ENCODE measurements at places on chromosomes 7 and 10.

DNA sequence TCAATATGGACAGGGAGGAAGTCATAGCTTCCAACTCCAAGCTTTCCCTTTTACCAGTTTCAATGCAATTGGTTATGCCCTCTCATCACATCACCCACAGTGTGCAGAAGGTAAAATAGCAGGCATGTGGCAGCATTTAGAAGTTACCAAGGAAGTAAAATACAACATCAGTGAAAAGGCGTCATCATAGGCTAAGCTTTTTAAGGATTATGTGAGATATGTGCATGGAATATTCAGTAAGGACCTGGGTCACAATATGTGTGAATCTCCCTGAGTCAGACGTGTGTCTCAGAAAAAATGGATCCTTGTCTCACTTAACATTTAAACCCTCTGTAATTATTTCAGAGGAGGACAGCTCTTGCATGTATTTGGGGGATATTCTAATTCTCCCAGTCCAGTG is 522.8 kb upstream of the POM121L12 start:
- no peak for DNase-seq

- peak; percentile 80 for DNase-seq
Measured at GRCh38 chr10:79422178-79422892, 23.1 kb downstream of the ZCCHC24 start.

DNA sequence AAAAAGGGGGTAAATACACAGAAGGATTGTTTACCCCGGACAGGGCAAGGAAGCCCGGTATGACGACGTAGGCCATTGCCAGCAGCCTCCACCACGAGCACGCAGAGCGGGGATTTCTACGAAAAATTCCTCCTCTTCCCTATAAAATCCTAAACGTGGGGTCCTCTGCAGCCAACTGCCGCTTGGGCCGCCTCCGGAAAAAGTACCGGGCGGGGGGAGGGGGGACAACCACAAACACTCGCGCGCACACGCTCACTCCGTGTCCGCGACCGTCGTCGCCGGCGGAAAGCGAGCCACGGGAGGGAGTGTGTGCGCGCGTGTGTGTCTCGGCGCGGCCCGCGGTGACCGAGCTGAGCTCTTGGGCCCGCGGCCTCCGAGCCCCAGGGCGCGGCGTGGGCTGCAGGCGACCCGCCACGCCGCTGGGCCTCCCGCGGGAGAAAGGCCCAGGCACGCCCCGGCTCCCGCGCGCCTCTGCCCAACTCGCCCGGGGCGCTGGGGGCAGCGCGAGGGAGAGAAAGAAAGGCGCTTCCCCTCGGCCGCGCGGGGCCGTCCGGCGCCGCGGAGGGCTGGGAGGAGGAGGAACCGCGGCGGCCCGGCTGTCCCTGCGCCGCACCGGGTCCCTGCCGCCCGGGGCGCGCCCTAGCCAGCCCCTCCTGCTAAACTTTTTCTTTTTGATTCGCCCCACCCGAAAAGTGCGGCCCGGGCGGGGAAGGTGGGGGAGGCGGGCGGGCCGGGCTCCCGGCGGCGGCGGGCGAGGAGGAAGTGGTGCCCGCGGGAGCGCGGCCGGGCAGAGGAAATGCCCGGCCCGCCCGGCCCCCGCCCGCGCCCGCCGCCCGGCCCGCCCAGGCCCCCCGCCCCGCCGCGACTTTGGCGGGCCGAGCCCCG is 1.5 kb downstream of the CTBP2 start:
- no peak for DNase-seq

GRCh38 chr10:132122097-132122861 is 56.5 kb downstream of the JAKMIP3 start:
- no peak for DNase-seq

DNA sequence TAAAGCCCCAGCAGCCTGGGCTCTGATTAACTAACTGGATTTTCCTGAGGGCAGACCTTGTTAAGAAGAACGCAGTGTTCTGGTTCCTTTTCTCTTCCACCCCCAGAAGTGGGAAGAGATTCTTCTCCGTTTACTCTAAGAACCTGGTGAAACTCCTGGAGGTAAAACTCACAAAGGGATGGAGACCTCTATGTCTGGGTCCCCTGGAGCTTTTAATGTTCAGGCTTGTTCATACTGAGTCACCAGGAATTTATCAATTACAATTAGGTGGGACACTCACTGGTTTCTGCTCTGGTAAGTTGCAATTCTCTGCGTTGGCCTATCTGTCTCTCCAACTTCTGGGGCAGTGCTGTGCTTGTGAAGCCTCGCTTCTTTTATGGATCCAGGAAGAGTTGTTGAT is 73.3 kb upstream of the CACNB2 start:
- peak; percentile 27 for DNase-seq

DNA sequence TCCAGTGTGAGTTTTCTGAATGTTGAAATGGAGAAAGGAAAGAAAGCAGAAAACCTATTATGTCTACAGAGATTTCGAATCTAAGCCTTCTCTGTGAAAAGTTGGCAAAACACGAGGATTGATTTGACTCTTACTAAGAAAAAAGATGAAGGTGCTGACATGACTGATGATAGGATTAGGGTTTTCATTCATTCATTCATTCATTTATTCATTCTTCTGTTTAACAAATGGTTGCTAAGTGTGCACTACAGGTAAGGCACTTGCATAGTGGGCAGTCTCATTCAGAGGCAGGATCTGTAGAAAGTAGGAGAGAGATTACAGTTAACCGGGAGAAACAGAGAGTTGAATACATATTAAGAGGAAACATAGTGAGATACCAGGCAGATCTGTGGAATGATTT is 137.1 kb downstream of the ZNF365 start:
- DNase-seq, result no peak

DNA sequence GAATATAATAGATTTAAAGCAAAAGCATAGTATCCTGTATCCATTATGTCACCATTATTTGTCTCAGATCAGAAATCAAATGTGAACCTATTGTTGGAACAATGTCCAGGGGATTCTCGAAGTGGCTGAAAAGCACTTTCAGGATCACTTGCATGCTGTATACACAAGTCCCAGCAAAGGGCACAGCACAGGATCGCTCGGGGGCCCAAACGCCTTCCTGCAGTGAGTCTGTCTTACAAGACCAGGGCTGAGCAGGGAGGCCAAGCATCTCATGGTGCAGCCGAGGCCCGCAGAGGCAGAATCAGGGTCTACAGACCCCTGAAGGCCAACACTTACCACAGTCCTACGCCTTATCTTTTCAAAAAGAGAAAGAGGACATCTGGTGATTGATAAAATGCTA is 92.3 kb downstream of the TNS3 start:
- no peak for DNase-seq

DNA sequence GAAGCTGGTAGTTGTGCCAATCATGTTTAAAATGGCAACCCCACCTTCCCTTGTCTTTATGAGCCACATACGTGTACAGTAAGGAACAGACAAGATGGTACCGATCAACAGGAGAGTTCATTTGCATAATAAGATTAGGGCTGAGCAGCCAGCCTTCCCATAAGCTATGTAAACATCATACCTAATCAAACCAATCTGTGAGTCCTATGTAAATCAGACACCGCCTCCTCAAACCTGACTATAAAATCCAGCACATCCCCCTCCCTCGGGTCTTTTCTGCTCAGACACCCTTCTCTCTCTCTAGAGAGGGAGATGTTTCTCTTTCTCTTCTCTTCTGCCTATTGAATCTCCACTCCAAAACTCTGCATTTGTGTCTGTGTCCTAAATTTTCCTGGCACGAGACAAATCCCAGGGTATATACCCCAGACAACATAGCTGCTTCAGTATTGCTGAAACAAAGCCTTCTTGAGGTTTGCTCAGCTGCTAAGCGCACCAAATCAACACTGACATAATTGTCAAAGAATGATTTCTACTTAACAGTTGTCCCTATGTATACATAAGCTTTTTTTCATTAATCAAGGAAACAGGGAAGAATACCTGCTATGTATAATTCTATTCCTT is 279.2 kb downstream of the THSD7A start:
- no peak for DNase-seq

GRCh38 chr7:151987748-151988529 is 31.7 kb downstream of the GALNTL5 start:
- DNase-seq, result peak; percentile 64

DNA sequence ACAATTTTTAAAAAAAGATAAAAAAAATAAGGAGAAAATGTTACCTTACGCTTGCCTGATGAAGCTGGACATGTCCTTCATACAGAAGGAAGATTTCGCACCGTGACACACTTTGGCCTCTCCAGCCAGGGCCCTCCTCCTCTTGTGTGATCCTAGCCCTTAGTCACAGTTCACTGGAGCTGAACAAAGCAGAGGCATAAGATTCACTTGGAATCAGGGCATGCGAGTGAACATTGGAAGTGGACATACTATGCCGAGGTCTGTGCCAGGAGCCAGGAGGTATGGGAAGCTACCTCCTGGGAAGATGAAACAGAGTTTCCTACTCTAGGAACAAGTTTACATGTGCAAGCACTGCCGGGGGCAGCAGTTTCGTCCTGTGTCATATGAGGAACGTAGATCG is 91.5 kb downstream of the XPNPEP1 start:
- no peak for DNase-seq

DNA sequence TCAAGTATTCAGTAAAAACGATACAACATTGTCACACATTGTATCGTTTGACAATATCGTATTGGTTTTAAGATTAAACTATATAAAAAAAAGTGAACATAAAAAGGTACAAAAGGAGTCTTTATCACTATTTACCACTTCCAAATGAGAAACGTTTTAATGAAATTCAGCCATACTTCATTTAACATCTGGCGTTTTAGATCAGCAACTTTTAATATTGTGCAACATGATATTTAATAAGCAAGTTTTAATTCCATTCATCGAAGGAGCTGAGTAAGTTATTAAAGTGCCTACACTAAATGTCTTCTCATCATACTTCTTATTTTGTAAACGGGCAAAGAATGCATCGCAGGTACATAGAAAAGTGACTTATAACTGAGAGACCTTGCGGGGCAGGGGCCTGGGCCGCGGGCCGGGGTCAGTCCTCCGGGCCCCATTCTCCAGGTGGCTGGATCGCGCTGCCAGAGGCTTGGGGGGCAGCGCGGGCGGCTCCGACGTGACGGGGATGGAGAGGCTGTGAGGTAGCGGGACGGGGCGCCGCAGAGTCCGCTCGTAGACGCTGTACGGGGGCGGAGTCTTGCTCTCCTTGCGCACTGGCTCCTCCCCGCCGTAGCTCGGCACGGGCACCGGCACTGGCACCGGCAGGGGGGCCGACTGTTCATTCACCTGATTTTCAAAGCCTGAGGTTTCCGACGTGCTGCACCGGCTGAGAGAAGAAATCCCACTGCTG is 165.8 kb upstream of the IMMP2L start:
- DNase-seq, result no peak

- DNase-seq, result no peak
Measured at GRCh38 chr10:133157662-133158436, 2.2 kb upstream of the KNDC1 start.

DNA sequence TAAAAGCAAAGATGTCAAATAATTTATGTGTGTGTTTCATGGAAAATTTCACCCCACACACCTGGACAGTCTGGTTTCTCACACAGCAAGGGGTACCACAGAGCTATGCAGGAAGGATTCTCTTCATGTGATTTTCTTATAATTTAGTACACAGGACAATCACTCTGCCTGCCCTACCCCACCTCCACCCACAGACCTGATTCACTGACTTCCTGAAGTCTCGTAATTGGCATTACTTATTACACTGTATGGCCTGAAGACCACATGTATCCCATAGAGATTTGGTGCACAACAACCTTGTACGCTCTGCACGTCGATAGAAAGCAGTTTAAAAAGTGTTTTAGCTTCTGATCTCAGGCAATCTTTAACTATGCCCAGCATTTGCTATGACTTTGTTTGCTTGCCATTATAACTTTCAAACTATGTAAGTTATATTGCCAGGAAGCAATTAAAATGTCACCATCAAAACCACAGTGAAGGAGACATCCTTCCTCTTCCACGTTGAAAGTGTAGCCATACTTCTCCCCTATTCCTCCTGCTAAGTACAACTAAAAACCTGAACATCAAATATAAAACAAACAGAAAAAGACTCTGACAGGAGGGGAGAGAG is 279.4 kb upstream of the IMMP2L start:
- no peak for DNase-seq

- DNase-seq, result no peak
Measured at GRCh38 chr10:8042721-8043568, 11.5 kb upstream of the GATA3 start.

- no peak for DNase-seq
Measured at GRCh38 chr7:123570390-123571182, 13.0 kb upstream of the NDUFA5 start.

DNA sequence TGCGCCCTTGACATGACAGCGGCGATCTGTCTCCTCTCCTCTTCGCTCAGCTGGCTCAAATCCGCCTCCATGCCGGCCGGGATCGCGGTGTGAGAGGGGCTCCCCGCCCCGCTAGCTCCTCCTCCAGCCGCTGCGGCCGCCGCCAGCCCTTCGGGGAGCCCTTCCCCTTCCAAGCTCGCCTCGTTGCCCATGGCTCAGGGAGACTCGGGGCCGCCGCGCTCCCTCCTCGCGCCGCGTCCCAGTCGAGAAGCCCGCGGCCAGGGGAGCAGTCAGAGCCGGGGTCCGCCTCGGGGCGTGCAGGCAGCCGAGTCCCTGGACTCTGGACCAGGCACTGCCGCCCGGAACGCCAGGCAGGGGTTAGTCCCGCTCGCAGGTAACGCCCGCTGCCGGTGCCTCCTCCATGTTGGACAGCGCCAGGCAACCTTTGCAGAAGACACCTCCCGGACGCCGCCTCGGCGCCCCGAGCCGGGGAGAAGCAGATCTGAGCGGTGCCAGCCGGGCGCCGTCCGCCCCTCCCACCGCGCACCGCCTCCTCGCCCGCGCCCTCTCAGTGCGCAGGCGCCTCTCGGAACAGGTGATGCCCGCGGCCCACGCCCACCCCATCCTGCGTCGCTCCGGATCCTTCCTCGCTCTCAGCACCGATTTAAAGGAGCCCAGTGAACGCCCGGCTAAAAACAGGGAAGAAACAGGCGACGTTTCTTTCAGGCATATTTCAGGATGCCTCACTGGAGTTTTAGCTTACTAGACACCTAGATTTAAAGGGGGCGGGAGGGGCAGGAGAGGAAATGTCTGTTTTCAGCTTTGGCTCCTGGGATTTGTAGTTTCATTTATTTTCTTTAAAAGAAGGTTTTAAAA is at the start of gene PCLO:
Gene PCLO (minus strand): TSS at position 483 of the 855 bp plus-strand sequence. CDS start 292 bp downstream, at position 191.
- DNase-seq, result peak; percentile 38

- DNase-seq, result no peak
Measured at GRCh38 chr10:110568055-110568735, 700 bp downstream of the SMC3 start.

DNA sequence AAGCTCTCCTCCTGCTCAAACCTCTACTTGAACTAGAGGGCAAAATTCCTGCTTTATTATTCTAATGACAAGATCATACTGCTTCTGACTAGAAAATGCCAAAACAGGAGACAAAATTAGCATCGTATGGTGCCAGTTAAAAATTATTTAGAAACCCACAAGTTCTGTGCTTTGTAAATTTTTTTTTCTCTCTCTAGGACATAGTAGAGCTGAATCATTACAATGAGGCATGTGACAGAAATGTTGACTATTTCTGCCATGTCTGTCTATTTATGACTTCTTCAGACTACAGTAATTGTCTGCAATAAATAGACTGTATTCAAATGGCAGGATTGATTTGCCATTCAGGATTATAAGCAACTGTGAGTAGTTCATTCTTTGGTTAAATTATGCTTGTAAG is 335.8 kb downstream of the PRPF18 start:
- DNase-seq, result no peak

- peak; percentile 33 for DNase-seq
Measured at GRCh38 chr7:35630024-35630972, 64.6 kb downstream of the HERPUD2 start.

Measured in astrocyte of the cerebellum (primary cell).